Mammary microvascular endothelial cell (primary cell): ENCODE measurements at places on chromosomes 6 and 20. TPM values are rescaled to one million over a fixed set of nuclear protein-coding genes. Genes with fewer than 3 reads are reported as not detected.

TTK gene
- 34.6 and 39.8 TPM in 2 replicates for total RNA-seq

IMPG1 gene
- total RNA-seq, result not detected in 2 replicates

PROKR2 gene
- not detected in 2 replicates for total RNA-seq

CALHM6 gene
- total RNA-seq, result not detected in 2 replicates

WFDC5 gene
- not detected in 2 replicates for total RNA-seq
